GM23248 (cell line): ENCODE measurements at places on chromosomes 12 and 14.

DNA sequence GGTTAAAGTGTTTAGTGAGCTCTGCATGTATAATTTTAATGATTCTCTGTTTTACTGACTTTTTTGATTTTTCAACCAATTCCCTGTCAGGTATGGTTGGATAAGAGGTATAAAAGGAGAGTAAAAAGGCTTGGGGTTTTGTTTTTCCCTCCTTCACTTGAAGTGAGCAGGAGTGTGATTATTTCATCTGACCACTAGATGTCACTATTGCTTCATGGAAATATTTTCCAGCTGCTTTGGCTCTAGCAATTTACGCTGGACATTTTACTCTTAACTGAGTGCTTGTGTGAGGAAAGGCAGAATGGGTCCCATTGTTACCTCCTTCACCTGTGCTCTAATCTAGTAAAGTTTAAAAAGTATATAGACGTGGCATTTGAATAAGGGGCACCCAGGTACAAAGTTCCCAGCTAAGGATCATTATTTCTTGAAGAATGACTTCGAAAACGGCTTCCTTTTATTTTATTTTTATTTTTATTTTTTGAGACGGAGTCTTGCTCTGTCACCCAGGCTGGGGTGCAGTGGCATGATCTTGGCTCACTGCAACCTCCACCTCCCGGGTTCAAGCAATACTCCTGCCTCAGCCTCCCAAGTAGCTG, 66.5 kb downstream of the TBC1D30 start:
- H3K4me1 ChIP-seq, result peaks cover 26% of the 10 kb centered on the region
- no peak overlapping the region for H3K4me3 ChIP-seq
- H3K36me3 ChIP-seq, result no peaks in the 10 kb centered on the region
- no peak overlapping the region for H3K27ac ChIP-seq
- peak; percentile 75 for DNase-seq

- H3K27me3 ChIP-seq, result 0 out of 2 replicates have a peak, but pooled peaks cover 4% of the 10 kb centered on the region
- no peaks in the 10 kb centered on the region for H3K36me3 ChIP-seq
- H3K27ac ChIP-seq, result no peak overlapping the region
- no peaks in the 10 kb centered on the region for H3K4me1 ChIP-seq
Measured at GRCh38 chr12:30100741-30101140, 317.0 kb upstream of the TMTC1 start.

GRCh38 chr12:20438299-20438779, 70.0 kb downstream of the PDE3A start:
- no peaks in the 10 kb centered on the region for H3K4me1 ChIP-seq
- H3K4me3 ChIP-seq, result no peak overlapping the region
- H3K27ac ChIP-seq, result peak overlapping the region; percentile 10
- peak; percentile 62 for DNase-seq

DNA sequence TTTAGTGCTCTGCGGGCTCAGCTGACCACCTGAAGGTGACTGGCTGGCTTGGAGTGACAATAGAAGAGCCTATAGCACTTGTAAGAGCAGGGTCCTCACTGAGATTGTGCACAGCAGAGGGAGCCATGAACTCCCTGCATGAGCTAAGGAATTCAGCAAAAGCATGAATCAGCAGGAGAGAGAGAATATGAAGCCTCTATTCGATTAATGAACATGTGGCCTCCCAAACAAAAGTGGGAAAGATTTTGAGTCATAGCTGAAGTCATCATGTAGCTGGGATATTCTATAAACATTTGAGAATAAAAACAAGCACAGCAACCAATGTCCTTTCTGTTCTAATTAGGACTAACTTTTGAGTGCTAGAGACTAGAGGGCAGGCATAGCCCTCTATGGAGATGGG, 626.6 kb downstream of the DIO2 start:
- H3K27me3 ChIP-seq, result no peaks in the 10 kb centered on the region
- DNase-seq, result peak; percentile 74
- peaks cover 13% of the 10 kb centered on the region for H3K4me1 ChIP-seq

GRCh38 chr14:22337938-22338337, 251.1 kb downstream of the DAD1 start:
- peaks cover 8% of the 10 kb centered on the region for H3K4me1 ChIP-seq
- no peak overlapping the region for H3K27ac ChIP-seq
- H3K36me3 ChIP-seq, result no peaks in the 10 kb centered on the region
- H3K4me3 ChIP-seq, result no peak overlapping the region
- no peak for DNase-seq
- peaks cover 17% of the 10 kb centered on the region for H3K27me3 ChIP-seq

GRCh38 chr14:81193924-81194633, 26.7 kb downstream of the GTF2A1 start:
- no peak overlapping the region for H3K4me3 ChIP-seq
- no peaks in the 10 kb centered on the region for H3K27me3 ChIP-seq
- no peak for DNase-seq

DNA sequence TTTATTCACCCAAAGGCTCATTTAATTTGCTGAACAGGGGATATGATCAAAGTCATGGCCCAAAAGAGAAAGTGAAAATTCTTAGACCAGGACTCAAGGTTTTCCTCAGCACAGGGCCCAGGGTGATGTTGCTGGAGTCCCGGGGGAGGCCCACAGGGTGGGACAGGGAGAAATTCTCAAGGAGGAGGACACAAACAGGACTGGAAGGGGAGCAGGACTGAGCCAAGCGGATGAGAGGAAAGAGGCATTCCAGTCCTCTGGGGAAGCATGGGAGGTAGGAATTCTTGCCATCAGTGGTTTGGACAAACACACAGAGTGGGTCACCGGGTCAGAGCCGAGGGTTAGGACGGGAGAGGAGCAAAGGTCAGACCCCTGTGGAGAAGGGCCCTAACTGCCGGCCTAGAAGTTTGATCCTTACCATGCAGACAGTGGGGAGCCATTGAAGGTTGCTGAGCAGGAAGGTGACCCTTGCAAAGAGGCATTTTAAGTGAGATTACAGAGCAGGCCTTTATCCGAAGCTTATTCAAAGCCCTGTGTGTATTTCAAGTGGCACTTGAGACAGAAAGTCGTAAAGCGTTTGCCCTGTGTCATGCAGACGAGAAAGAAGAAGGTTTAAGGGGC, 68.4 kb upstream of the PTGR2 start:
- no peaks in the 10 kb centered on the region for H3K27me3 ChIP-seq
- H3K27ac ChIP-seq, result no peak overlapping the region
- H3K4me1 ChIP-seq, result peaks cover 30% of the 10 kb centered on the region
- no peak for DNase-seq

DNA sequence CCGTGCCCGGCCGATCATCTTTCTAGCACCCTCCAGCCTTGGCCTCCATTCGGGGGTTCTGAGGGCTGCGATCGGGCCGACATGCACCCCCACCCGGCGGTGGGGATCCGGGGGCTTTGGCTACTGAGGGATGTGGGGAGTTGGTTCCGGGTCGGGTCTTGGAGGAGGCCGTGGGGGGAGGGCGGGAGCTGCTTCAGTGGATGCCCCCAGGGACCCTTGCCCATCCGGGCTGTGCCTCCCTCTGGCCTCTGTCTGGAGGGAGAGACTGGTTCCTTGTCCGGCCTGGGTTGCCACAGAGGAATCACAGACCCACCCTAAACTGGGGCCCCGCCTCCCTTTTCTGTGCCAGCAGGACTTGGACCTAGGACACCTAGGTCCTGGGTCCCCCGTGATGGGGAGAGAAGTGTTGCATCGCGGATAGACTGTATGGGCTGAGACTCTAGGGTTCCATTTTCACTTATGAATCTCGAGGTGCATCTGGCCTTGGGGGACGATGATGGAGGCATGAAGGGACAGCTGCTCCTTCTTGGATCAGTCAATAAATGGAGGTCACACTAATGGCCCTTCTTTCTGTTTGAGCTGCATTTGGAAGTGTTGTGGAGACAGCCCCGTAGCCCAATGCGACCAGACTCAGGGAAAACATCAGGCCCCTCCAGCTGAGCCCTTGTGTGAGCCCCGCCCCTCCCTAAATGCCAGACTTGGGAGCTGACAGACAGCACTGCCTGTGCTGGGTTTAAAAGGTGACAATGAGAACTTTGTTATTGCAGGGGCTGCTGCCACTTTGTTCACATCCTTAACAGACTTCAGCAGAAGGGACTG, 577 bp downstream of the DTX3 start:
- no peaks in the 10 kb centered on the region for H3K27me3 ChIP-seq
- H3K36me3 ChIP-seq, result no peaks in the 10 kb centered on the region

GRCh38 chr12:92472201-92472600, 230.6 kb upstream of the PLEKHG7 start:
- no peaks in the 10 kb centered on the region for H3K27me3 ChIP-seq
- H3K4me3 ChIP-seq, result no peak overlapping the region
- H3K27ac ChIP-seq, result no peak overlapping the region
